ENCODE measurements at places on chromosomes 1 and 21. TPM values are rescaled to one million over a fixed set of nuclear protein-coding genes. Genes with fewer than 3 reads are reported as not detected.

Gene SLC5A9
- not detected for total RNA-seq

Gene BEST4
- 0.20 TPM for total RNA-seq

Gene DISP1
- 6.6 TPM for total RNA-seq

Gene ZNF593OS
- not detected for total RNA-seq

Gene PKP1
- total RNA-seq: 0.30 TPM

Gene C1orf21
- total RNA-seq: 15.4 TPM

Gene SLC25A34
- total RNA-seq: 0.73 TPM

Gene KRTAP10-1
- total RNA-seq: not detected
